HCT116 (cell line): ENCODE measurements at places on chromosomes 4 and X. TPM values are rescaled to one million over a fixed set of nuclear protein-coding genes. Genes with fewer than 3 reads are reported as not detected.

DNA sequence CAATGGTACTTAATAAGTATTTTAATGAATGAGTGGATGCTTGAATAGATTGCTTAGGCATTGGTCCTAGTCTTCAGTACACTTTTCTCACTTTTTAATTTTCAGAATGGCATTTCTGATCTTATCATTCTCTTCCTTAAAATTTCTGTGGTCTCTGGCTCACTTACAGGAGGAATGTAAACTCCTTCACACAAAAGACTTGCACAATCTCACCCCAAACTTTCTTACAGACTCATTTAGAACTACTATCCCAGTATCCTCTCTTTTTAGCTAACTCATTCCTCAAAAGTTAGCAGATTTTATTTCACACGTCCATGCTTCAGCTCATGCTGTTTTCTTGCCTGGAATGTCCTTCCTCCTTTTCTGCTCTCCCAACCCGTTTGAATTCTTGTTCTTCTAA, 350.1 kb downstream of the GRXCR1 start:
- DNase-seq, result no peak

DNA sequence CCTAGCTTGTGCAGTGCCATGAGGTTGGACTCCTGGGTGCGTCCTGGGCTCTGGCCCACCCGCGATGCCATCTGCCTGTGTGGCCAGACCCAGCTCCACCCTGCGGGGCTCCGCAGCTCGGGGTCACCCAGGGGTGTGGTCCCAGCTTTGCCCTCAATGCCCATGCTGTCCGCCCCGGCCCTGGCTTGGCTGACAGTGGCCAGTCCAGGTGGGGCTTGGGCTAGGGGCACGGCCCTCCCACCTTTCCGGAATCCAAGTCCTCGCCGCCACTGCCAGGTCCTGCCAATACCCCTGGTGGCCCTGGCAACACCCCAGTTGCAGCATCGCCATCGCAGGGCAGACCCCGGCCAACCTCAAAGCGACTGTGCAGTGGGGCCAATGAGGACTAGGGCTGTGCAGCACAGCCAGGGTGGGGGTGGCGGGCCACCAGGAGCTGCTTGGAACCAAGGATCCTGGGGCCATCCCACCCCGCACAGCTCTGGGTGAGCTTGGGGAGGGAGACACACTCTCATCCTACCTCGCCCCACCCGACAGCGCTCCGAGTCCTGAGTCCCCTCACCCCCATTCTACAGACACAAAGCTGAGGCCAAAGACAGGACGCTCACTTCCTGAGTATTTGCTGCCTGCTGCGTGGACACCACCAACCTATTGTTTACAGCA, 80.9 kb downstream of the ZNF718 start:
- DNase-seq, result no peak

IQCM gene
- 0.20 TPM for total RNA-seq

TEX13C gene
- not detected for total RNA-seq
